ENCODE measurements at places on chromosomes 4 and X.

DNA sequence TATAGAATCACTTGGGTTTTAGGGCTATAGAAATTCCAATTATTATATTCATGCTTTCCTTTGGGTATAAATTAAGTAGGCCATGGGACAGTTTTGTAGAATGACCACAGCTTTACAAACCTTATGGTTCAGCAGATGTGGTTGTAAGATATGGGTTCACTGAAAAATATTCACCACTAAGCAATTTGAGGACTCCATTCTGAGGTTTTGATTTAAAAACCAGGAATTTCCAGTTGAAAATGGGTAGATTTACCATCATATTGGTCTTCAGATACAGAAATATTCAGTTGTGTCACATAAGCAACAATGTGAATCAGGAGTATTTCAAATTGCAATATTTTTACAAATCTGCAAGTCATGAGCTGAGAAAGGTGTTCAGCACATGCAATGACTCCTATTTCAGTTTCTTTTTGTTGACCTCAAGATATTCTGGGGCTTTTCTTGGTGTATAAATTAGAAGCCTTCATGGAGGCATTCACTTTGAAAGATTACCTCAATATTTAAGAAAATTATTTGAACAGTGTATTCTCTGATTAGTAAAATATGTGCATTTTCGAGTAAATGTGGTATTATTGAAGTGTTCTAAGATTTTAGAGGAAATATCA, 218.4 kb upstream of the HCCS start:
- no peak for DNase-seq

DNA sequence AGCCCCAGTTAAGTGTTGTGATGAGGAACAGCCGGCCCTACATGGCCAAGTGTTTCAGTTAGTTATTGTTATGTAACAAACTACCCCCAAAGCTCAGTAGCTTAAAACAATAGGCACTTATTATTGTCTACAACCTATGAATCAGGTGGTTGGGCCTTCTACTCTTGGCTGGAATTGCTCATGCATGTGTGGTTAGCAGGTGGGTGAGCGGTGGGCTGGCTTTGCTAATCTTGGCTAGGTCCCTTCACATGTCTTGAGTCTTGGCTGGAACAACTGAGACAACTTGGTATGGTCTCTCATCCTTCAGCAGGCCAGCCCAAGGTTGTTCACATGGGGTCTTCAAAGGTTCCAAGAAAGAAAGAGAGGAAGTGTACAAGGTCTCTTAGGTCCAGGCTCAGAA, 54.5 kb upstream of the CHRNA9 start:
- DNase-seq = no peak

DNA sequence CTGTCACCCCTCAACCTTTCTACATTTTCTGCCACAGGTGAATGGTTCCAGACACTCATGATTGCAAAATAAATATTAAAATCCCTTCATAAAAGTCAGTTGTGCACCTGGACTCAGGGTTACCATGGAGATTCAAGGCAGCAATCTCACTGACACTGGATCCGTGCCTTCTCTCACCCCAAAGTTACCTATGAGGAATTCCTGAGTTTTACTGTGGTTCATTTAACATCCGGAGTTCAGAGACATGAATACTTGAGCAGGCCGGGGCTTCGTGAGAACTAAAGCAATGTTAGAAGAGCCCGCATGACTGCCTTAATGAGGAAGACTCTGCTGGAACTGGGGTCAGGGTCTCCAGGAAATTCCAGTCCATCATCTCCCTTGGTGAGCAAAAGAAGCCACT, 12.5 kb upstream of the CLNK start:
- DNase-seq = no peak

GRCh38 chrX:101787934-101788333, 128.3 kb upstream of the ARMCX2 start:
- DNase-seq = no peak

GRCh38 chr4:98728433-98728832, 70.0 kb upstream of the TSPAN5 start:
- no peak for DNase-seq

DNA sequence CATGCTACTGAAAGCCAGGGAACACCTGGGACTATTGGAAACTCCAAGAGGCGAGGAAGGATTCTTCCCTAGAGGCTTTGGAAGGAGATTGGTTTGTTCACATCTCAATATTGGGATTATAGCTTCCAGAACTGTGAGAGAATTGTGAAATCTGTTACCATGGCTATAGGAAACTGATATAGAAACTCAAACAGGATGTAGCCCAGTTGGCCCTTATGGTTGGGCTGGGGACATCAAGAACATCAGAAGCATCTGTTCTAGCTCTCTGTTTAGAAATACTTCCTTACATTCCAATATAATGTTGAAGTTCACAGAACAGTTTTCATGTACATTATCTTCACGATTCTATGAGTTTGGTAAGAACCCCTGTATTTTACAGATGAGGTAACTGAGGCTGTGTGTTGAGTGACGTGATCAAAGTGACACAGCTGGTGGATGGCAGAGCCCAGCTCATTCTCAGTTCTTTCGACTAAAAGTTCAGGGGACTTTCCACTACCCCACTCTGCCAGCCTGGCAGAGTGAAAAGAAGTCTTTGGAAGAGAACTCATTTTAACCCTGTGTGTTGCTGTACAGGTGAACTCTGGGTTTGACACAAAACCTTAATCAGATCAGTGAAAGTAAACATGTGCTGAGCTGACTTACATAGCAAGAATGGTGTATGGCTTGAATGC, 183.0 kb downstream of the GBA3 start:
- DNase-seq = no peak

GRCh38 chr4:127747883-127748282, 17.7 kb downstream of the SLC25A31 start:
- no peak for DNase-seq

DNA sequence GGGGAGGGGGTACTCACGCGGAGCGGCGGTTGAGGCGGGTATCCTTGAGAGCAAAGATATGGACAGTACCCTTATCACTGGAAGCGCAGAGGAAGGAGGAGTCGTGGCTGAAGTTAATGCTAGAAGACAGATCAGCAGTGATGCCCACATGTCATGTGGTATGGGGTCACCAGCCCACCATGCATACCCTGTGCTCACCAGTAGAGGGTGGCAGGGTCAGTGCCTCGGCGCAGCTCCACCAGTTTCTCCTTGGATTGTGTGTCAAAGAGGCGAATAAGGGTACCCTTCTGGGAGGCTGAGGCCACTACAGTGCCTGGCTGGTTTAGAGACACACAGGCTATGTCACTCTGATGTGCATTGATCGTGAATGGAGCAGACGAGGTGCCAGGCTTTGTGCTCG, 1.5 kb upstream of the PRAF2 start:
- DNase-seq = no peak

Measured in retina (tissue), 1 donor.